Breast epithelium (tissue), 4 donors: ENCODE measurements at places on chromosomes 2 and 18. TPM values are rescaled to one million over a fixed set of nuclear protein-coding genes. Genes with fewer than 3 reads are reported as not detected.

SCN9A gene
- total RNA-seq, result 2.0 TPM

VWA3B gene
- total RNA-seq, result not detected

LOXHD1 gene
- 0.59 TPM for total RNA-seq

ZNF532 gene
- 55.5 TPM for total RNA-seq

TWIST2 gene
- total RNA-seq, result 200 TPM

OSR1 gene
- total RNA-seq, result 18.7 TPM

ERMN gene
- 2.2 TPM for total RNA-seq

AP1S3 gene
- 4.7 TPM for total RNA-seq

CNNM3 gene
- total RNA-seq, result 7.5 TPM

MRO gene
- 3.0 TPM for total RNA-seq
